ENCODE measurements at places on chromosomes 3 and 15.

GRCh38 chr3:38574411-38575278 lies 74.8 kb downstream of the SCN5A start:
- DNase-seq: peak; percentile 14

DNA sequence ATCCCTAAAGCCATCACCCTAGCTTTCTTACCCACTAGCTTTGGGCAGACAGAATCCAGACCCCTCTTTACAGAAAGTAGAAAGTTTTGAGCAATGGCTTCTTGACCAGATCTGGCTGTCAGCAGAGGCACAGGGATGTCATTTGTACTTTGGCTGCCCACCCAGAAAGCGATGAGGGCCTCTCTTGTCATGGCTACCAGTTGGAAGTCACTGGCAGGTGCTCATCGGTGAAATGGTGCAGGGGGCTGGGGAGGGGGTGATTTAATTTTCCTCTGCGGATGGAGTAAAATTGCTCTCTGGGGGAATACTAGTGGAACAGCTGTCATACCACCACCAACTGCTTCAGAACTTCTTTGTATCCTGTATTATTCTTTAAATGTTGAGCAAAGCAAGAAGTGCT lies 393.7 kb downstream of the LSAMP start:
- DNase-seq: no peak

DNA sequence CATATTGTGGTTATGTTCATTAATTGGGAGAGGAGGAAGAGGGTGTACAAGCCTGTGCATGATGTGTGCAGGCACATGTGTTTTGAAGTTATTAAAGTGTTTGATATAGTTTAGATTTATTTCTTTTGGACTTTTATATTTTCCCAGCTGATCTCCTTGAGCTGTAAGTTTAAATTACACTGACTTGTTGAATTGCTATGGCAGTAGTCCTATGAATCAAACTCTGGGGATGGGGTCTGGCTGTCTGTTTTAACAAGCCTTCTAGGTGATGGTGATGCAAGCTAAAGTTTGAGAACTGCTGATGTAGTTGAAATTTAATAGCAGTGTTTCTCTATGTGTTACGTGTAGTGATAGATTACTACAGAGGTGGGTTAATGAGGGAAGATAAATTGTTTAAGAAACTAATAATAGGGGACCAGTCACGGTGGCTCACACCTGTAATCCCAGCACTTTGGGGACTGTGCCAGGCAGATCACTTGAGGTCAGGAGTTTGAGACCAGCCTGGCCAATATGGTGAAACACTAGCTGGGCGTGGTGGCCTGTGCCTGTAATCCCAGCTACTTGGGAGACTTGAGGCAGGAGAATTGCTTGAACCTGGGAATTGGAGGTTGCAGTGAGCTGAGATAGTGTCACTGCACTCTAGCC lies 7.0 kb downstream of the ARIH1 start:
- DNase-seq: no peak

DNA sequence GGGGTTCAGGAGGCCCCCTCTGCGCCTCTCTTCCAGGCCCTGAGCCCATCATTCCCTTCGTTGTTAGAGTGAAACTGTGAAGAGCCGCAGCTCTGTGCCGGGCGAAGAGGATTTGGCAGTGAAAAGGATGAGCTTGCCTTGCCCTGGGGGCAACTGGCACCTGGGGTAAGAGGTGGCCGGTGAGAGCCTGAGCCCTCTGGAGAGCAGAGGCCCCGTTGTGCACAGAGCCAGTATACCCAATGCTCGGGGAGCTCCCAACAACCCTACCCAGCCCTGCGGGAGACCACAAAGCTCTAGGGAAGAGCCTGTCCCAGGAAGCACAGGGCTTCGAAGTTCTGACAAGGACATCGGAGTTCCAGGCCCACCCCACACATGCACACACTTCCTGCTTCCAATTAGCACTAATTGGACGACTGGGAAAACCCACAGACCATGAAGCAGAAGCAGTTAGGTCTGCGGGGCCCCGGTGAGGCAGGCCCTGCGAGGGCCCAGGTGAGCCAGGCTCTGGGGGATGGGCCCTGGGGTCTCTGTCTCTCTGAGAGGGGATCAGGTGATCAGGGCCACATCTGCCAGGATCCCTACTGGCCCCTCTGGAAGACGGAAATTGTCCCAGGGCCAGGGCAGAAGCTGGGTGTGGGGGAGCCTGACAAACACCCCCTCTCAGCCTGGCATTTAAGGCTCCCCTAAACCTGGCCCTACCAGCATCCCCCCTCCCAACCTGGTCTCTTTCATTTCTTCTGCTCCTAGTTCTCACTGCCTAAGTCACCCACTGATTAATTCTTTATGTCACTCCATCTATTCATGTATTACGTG lies 27.9 kb upstream of the SFMBT1 start:
- DNase-seq: no peak

- DNase-seq: peak; percentile 48
Observed at GRCh38 chr15:85865070-85865684, 70.5 kb upstream of the KLHL25 start.

DNA sequence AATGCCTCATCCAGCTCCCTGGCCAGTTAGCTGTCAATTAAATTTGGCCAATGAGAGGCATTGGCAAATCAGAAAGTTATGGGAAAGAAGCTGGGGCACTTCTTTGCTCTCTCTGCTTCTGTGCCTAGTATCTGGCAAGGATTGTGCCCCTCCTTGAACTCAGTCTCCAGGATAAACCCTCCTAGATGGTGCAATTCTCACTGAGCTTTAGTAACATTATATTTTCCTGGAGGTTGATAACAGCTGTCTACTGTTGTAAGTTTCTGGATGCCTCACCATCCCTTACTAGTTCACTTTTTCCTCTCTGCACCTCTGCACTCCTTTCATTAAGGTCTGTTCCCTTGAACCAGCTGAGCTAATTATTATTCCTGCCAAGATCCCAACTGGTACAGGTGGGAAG lies 329.5 kb downstream of the MFSD1 start:
- DNase-seq: no peak

GRCh38 chr3:115784739-115785536 lies 161.6 kb downstream of the GAP43 start:
- peak; percentile 94 for DNase-seq

- DNase-seq: no peak
Observed at GRCh38 chr3:160569894-160570652, 4.7 kb upstream of the KPNA4 start.

- DNase-seq: no peak
Observed at GRCh38 chr15:54347082-54347827, 369.0 kb downstream of the UNC13C start.

DNA sequence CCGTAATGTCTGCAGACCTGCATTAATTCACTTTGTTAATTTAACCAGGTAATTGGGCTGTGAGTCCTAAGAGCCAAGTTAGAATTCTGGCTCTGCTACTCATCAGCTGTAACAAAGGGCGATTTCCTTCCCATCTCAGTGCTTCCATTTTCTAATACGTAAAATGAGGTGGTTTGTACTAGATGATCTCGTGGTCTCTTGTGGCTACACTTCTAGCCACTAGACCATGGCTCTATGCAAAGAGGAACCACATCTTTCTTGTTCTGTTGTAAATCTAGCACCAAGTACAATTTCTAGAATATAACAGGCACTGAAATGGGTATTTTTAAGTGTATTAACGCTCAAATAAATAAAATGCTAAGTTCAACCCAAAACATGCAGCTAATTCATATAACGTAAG lies 174.4 kb upstream of the THBS1 start:
- no peak for DNase-seq

DNA sequence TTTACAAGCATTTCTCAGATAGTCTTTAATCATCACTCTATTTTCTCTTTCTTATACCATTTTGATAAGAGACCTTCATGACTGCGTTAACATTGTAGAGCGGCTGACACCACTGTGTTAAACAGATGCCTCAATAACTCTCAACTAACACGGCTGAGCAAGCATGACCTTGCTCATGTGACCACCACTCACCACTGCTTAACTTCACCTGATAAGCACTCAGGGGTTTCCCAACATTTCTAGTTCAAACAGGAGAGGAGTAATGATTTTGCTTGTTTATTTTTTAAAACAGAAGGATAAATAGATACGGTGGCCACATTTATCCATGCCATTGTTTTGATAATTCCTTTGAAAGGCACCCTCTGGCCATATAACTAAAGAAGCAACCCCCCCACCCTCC lies 37.7 kb upstream of the TMEM45A start:
- no peak for DNase-seq

- no peak for DNase-seq
Observed at GRCh38 chr3:45488591-45488990, 100.2 kb downstream of the LARS2 start.

GRCh38 chr15:74431645-74432044 lies 2.1 kb downstream of the SEMA7A start:
- no peak for DNase-seq

DNA sequence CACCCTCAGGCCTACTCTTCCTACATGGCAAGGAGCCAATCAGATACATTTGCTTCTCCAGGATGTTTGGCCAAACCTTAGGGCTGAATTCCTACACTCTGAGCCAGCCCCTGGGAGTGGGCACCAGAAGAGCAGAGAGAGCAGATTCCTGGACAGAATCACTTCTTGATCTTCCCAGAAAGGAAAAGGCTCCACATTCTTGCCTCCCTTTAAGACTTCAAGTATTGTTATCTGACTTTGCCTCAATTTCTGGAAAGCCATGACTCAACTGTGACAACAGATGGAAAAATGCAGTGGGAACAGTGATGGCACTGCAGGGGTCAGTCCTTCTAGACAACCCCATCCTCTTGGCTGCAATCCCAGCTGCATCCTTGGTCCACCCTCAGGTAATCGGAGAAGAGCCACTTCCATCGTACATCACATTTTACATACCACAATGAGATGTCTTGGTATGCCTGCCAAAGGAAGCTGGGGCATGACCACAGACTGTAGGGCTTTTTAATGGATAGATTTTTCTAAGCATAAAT lies 21.0 kb downstream of the SLCO2A1 start:
- DNase-seq: peak; percentile 70

GRCh38 chr3:171874879-171875278 lies 31.7 kb downstream of the TMEM212 start:
- peak; percentile 21 for DNase-seq

DNA sequence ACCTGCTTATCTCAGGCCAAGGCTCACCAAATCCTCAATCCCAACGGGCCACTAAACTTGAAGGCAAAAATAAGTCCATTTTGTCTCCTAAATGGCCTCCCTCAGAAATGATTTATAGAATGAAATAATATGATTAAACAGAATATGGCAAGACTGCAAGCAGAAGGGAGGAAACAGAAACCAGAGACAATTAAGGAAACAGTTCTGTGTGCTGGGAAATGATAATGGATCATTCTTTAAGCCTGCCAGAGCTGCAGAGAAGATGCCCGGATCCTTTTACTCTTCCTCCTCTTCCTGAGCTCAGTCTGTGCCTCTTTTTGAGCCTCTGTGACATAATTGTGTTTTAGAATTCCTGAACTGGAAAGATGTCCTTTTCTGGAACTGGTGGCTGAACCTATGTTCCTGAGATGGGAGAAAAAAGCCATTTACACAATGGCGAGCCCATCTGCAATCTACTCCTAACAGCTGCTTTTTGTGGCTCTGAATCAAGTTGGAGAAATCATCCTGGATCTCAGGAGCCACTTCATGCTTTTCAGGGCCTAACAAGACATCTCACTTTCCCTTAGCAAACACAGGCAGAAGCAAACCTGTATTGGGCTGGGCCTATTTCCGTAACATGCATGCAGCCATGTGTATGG lies 2.8 kb upstream of the ABHD2 start:
- DNase-seq: no peak

- no peak for DNase-seq
Observed at GRCh38 chr15:67021455-67021854, 43.9 kb upstream of the SMAD3 start.

- DNase-seq: no peak
Observed at GRCh38 chr3:62238431-62238830, 134.9 kb downstream of the FEZF2 start.

DNA sequence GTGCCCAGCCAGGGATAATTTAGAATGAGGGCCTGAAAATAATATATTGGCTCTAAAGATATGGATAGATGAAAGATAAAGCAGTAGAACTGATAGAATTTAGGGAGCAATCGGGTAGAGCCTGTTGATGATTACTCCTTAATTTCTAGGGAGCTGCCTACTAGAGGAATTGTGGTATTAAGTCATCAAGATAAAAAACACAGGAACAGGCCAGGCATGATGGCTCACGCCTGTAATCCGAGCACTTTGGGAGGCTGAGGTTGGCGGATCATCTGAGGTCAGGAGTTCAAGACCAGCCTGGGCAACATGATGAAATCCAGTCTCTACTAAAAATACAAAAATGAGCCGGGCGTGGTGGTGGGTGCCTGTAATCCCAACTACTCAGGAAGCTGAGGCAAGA lies 130.4 kb downstream of the PCCB start:
- DNase-seq: peak; percentile 42

- peak; percentile 11 for DNase-seq
Observed at GRCh38 chr15:37122703-37123102, 22.4 kb upstream of the MEIS2 start.

DNA sequence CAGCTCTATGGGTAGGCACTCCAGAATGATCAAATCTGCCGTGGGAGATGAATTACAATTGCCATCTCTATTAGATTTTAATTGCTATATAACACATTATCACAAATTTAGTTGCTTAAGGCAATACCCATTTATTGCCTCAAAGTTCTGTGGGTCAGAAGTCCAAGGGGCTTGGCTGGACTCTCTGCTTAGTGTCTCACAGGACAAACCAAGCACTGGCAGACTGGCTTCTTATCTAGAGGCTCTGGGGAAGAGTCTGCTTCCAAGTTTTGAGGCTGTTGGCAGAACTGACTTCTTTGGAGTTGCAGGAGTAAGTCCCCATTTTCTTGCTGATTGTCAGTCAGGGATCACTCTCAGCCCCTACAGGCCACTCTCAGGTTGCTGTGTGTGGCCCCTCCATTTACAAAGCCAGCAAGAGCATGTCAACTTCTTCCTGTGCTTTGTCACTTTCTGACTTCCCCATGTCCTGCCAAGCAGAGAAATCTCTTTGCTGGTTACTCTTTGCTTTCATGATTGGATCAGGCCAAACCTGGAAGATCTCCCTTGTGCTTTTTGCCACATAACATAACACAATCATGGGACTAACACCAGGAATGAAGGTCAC lies 93.5 kb upstream of the PRICKLE2 start:
- no peak for DNase-seq

All from fibroblast of mammary gland (primary cell).